ENCODE measurements at places on chromosomes 1 and 21. TPM values are rescaled to one million over a fixed set of nuclear protein-coding genes. Genes with fewer than 3 reads are reported as not detected.

GRCh38 chr1:41322835-41323234 is 38.4 kb upstream of the FOXO6 start:
- no peak for DNase-seq
- no peak overlapping the region for H3K4me3 ChIP-seq
- H3K36me3 ChIP-seq: peaks cover 2% of the 10 kb centered on the region
- no peak overlapping the region for H3K27ac ChIP-seq

- H3K4me1 ChIP-seq: no peaks in the 10 kb centered on the region
- DNase-seq: no peak
- H3K27me3 ChIP-seq: peaks cover 18% of the 10 kb centered on the region
- H3K27ac ChIP-seq: no peak overlapping the region
These were observed 114.3 kb downstream of the SLC35F3 start for GRCh38 chr1:234018816-234019215.

DNA sequence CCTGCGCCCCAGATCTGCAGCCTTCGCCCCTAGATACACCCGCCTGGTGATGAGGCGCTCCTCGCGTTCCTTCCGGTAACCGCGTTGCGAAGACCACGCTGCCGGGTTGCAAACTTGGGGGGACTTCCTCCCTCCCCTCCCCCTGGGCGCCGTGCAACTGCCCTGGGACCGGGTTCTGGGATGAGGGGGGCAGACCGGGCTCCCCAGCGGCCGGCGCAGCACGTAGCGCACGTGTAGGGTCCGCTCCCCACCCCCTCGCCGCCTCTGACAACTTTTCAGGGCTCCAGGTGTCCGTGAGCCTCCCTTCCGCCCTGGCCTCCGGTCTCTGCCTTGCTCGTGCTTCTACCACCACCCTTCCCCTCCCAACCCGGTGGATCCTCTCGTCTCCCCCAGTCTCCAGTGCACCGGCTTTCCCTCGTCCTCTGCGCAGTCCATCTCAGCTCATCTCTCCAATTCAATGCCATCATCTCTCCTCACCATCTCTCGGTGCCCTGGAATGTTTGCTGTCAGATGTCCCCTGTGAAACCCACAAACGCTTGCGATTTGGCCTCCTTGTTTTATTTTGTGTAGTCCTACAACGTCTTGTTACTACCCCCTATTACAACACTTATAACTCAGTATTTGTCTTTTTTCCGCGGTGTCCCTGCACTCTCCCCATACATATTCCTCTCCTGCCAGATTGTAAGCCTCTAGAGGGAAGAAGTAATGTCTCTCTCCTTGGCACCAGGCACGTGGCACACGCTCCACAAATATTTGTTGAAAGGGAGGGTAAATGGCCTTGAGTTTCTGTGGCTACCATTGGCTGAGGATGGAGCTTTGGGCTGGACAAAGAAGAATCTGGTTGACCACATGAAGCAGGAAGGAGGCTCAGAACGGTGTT is 782 bp downstream of the PCAT6 start:
- peaks cover 4% of the 10 kb centered on the region for H3K27me3 ChIP-seq
- peak overlapping the region; percentile 96 for H3K4me3 ChIP-seq
- peaks cover 4% of the 10 kb centered on the region for H3K36me3 ChIP-seq
- peak; percentile 16 for DNase-seq
- peak overlapping the region; percentile 80 for H3K27ac ChIP-seq

MATN1 gene
- total RNA-seq: 2.1 TPM

SPATA46 gene
- not detected for total RNA-seq

C1orf94 gene
- total RNA-seq: not detected
